ENCODE measurements at places on chromosomes 2 and 18.

DNA sequence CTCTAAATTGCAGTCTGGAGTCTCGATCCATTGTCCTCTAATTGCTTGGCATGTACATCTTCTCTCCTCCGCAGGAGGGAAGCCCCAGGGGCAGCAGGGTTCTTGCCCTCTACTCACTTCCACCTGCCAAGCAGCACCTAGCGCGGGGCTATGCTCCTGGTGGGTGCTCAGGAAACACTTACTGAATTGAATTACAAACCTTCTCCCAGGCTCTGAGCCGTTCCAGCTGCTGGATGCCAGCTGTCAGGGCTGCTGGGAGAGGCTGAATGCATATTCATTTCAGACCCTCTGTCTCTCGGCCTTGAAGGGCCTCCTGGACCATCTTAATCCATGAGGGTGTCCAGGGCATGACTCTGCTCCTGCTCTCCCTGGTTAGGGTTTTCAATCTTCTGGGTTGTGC lies 94.0 kb downstream of the CELF4 start:
- no peak for DNase-seq

- DNase-seq: no peak
These were observed 193.2 kb upstream of the MEX3C start for GRCh38 chr18:51390702-51391101.

GRCh38 chr18:28175150-28175929 lies 1.6 kb downstream of the CDH2 start:
- DNase-seq: peak; percentile 67

- DNase-seq: no peak
These were observed 316.6 kb downstream of the FIGN start for GRCh38 chr2:163419000-163419830.

DNA sequence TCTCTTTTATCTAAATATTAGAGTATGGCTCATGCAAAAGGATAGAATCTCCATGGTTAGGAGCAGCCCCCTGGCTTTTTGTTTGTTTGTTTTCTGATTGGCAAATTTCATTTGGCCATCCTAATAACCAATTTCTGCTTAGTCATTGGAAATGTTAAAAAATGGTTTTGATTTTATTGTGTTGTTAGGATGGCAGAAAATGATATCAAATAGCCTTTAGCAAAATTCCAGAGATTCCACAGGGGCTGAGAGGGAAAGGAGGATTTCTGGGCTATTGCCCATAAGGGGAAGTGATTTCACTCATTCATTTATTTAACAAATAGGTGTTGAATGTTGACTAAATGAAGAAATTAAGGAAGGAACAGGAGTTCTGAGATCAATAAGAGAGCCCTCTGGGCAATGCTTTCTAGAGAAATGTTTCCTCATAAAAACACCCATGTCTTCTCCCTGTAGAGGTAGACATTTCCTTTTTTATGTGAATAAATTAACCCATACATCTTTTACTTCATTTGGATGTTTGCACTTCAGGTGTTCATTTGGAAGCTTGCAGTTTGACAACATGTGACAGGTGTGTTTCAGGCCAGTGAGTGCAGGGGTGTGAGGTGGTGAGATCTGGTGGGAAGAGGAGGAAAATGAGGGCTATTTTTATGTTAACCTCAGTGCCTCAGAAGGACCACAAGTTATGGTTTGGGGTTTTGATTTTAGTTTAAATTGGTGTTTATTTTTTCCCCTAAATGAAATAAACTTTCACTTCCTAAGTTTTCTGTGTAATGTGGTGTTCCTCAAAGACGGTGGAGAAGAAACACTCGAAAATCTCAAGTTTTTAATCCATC lies 61.7 kb upstream of the EPC2 start:
- DNase-seq: no peak

All from GM23338 (cell line).